ENCODE measurements at places on chromosomes 2 and 18.

GRCh38 chr2:226077841-226078240, 678.3 kb downstream of the NYAP2 start:
- no peak for DNase-seq

DNA sequence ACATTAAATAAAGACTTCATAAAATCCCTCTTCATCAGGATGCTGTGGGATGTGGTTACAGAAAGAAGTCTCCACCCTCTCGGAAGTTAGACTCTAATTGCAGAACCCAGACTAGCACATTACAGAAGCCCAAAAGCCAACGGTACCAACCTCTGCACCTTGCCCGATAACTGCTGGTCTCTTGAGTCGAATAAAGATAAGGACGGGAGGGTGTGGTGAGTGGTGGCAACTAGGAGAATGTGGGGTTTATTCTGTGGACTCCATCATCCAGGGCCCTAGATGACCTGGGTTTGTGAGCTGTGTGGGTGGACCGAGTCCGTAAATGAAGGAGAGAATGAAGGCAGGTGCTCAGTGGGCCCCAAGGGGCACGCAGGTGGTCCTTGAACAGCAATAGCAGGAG, 462.8 kb upstream of the ID2 start:
- no peak for DNase-seq

- DNase-seq = no peak
Observed at GRCh38 chr2:209624192-209624938, 147.3 kb upstream of the UNC80 start.

DNA sequence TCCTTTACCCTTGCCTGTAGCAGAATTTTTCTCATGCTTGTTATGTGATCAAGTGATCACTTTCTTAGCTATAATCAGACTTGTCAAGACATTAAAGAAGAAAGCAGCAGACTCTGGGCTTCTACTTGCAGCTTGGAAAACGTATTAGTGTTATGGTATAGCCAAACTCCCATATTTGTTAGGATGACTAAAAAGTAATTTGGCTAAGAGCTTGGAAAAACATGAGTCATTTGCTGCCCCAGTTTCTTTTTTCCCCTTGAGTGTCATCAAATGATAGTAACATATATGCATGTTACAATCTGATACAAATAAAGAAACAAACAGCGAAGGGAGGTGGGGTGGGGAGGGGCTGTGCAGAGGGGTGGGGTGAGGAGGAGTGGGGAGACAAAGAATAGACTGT, 155.5 kb downstream of the IKZF2 start:
- DNase-seq = no peak

DNA sequence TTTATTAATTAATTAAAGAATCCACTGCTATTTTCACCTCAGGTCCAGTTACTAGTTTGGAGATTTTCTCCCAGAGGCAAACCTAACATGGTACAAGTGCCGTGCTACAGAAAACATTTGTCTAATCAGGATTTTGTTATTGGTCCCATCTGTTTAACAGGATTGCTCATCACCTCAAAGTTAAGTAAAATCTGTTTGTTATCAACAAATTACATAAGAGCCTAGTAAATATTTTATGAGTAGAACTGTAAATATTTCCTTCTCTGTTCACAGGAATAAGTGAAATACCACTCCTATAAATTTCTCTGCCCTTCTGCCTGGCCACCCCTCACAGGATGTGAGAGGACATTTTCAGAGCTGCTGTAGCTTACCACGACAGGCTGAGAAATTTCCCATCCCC, 200.2 kb downstream of the RAD51AP2 start:
- DNase-seq = no peak

DNA sequence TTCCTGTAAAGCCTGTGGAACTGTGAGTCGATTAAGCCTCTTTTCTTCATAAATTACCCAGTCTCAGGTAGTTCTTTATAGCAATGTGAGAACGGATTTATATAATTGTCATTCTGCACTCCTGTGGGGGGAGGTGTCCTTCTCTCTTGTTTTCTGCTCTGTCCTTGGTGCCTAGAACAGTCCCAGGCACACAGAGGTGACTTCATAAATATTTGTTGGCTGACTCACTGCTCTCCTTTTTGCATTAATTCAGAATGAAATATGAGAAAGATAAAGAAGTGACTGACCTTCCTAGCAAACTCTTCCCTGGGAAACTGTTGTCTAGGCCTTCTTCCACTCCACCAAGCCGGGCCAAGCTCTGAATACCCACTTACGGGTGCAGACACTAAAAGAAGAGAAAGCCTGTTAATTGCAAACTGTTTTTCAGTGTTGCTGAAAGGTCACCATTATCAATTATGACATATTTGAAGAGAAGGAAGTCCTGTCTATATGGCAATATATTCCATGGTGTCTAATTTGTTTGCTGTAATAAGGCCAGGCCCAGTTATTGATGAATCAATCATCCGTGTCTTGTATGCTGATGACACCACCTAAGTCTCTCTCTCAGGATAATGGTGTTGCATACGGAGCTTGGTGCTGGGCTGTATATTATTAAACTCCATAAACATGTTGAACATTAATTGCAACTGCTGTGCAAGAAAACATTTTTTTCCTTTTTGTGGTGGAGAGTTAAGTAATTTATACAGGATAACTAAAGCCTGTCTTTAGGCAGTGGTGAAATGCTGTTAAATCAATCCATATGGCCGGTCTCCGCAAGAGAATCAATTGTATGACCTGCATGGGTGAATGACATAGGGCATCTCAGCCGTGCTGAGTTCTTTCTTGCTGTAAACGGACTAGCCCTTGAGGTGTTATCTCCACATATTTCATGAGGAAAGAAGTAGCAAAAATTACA, 567.5 kb downstream of the SLC4A3 start:
- no peak for DNase-seq

DNA sequence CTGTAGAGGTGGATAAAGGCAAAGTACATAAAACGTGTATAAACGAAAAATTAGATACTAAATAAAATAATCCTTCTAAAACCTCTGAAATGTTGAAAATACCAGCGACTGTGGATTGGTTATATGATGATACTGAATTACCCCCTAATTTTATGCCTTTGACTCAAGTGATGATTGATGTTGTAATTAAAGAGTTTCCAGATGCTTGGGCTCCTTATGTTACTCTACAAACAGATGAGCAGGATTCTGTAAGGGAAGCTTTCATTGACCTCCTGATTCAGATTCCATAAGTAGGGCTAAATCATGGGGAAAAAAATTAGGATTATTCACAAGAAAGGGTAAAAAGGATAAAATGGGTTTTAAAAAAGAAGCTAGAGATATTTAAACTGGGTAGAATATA, 418.2 kb upstream of the SLC39A10 start:
- no peak for DNase-seq

- no peak for DNase-seq
Observed at GRCh38 chr2:238331916-238332315, 11.6 kb downstream of the TRAF3IP1 start.

DNA sequence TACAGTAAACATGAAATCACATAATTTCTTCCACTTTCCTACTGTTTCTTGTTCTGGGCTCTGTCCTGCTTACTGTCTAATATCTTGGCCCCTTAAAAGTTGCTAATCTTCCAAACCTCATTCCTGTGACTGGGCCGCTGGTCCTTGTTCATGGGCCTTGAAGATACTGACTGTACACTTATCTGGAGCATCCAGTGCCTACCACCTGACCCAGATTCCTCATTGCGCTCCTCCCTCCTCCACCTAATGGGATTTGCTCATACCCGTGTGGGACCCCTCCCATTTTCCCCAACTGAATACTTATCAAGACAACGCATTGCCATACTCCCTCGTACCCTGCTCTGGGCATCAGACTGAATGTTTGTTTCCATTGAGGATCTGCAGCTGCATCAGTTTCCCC, 6.1 kb upstream of the IL37 start:
- DNase-seq = no peak

GRCh38 chr2:10931710-10932255, 20.0 kb downstream of the KCNF1 start:
- no peak for DNase-seq

- no peak for DNase-seq
Observed at GRCh38 chr2:51079945-51080344, 48.0 kb upstream of the NRXN1 start.

- no peak for DNase-seq
Observed at GRCh38 chr18:70643812-70644211, 355.0 kb downstream of the SOCS6 start.

DNA sequence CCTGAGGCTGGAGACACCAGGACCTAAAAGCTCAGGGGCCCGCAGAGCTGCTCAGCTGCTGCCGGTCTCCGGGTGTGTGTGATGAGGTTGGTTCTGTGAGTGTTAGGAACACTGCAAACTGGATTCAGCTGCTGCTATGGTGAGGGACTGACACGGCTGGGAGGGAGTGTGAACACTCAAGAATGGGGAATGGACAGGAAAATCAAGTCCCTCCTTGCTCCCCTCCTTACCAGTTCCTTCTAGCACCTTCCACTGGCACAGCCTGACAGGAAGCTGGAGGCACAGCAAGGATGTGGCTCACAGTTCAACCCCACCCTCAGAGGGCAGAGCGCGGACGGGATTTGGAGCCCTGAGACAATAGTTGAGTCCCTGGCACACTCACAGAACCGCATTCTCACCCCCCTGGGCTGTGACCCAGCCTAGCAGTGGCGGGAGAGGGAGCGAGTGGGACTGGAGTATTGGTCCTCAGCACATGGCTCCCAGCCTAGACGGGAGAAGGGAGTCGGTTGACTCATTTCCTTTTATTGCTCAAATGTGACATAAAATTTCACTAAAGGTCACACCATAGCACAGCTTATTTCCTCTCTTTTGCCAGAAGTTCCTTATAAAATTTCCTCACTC, 42.5 kb downstream of the LRRC30 start:
- DNase-seq = peak; percentile 90

DNA sequence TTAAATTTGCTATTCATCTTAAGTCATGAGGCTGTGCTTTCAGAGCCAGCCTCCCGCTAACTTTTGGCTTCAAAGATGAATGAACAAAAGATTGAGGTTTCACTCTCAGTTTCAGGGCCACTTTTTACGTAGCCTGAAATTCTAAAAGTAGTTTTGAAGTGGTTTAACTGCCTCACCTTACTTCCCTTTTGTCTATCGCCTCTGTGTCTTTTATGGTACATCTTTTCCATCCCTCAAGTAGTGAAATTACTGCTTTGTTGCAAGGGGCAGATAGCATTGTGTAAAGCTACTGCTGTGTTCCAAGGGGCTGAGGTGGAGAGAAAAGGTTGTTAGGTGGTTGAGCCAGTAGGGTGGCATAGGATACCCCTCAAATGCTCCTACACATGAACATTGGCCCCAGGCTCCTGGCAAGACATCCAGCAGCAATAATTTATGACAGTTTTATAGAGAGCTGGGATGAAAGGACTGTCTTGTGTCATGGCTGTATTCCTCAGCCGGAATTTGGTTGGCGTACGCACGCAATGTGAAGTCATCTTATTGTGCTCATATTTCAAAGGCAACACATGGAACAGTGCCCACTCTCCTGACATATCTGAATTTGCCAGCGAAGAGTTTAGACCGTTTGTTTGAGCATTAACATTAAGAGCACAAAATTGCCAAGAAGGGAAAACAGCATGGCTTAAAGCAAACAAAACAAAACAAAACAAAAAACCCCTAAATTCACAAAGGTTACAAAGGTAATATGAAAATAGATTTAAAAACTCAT, 32.2 kb downstream of the QPCT start:
- peak; percentile 50 for DNase-seq

GRCh38 chr2:162545254-162545653, 201.3 kb downstream of the GCA start:
- DNase-seq = no peak

DNA sequence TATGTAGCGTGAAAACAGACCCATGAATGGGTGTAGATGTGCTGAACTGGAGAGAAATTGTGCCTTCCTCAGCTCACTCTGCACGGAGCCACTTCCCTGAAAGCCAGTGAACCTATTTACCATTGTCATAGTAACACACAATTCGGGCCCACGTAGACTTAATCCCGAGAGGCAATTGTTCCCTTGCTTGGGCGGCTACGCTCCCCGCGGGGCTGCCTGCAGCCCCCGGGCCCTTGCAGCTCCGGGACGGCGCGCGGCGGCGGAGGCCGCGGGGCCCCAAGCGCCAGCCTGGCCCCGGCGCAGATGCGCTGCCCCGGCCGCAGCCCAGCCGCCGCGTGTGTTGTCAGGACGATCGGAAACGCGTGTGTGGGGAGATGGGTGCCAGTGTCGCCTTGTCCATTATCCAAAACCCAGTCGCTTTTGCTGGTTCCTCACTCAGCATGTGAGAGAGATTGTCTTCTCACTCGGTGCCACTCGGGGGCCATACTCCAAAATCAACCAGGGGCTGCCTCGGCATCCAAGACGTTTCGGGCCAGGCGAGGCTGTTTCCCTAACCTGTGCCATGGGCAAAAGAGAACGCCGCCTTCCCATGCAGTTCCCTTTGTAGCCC, 17.9 kb upstream of the LRRTM1 start:
- no peak for DNase-seq

- DNase-seq = no peak
Observed at GRCh38 chr2:185147361-185147760, 549.0 kb downstream of the ZNF804A start.

- DNase-seq = no peak
Observed at GRCh38 chr18:55384551-55385275, 203.3 kb downstream of the TCF4 start.

DNA sequence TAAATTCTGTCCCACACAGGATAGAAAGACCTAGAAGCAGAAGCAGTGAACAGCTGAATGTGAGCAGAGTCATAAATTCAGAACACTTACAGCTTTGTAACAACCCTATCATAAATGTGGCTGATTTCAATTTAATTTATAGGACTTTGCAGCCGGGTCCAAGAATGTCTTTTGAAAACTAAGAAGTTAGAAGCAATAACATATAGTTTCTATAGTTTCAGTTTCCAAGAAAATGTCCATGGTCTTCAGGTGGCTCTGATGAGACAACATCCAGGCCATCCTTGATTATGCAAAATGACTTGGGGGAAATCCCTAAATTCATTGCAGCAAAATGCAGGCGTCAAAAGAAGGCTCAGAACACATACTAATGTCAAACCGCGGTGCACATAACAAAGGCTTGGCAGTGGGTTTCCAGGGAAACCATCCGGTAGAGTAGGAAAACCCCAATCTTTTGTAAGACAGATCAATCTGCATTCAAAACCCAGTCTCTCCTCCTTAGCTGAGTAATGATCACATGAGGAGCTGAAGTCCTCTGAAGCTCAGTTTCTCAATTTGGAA, 442.2 kb upstream of the ID2 start:
- DNase-seq = no peak

GRCh38 chr2:34311816-34312215, 712.7 kb upstream of the FAM98A start:
- DNase-seq = no peak

Data from right cardiac atrium (tissue), 5 donors.